ENCODE measurements at places on chromosomes 16 and 17.

GRCh38 chr17:62030264-62030663, 34.8 kb downstream of the MED13 start:
- DNase-seq: no peak

GRCh38 chr17:32654324-32654723, 167.5 kb downstream of the CDK5R1 start:
- DNase-seq: no peak

DNA sequence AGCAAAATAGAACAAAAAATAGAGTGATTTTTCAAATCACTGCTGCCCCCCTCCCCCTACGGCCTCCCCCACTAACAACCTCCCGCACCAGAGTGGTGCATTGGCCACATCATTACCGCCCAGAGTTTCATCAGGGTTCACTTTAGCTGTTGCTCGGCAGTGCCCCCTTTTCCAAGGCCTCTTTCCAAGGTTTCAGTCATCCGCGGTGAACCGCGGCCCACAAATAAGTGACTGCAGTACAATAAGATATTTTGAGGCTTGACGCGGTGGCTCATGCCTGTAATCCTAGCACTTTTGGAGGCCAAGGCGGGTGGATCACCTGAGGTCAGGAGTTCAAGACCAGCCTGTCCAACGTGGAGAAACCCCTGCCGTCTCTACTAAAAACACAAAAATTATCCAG, 180.0 kb downstream of the MAF start:
- DNase-seq: no peak

DNA sequence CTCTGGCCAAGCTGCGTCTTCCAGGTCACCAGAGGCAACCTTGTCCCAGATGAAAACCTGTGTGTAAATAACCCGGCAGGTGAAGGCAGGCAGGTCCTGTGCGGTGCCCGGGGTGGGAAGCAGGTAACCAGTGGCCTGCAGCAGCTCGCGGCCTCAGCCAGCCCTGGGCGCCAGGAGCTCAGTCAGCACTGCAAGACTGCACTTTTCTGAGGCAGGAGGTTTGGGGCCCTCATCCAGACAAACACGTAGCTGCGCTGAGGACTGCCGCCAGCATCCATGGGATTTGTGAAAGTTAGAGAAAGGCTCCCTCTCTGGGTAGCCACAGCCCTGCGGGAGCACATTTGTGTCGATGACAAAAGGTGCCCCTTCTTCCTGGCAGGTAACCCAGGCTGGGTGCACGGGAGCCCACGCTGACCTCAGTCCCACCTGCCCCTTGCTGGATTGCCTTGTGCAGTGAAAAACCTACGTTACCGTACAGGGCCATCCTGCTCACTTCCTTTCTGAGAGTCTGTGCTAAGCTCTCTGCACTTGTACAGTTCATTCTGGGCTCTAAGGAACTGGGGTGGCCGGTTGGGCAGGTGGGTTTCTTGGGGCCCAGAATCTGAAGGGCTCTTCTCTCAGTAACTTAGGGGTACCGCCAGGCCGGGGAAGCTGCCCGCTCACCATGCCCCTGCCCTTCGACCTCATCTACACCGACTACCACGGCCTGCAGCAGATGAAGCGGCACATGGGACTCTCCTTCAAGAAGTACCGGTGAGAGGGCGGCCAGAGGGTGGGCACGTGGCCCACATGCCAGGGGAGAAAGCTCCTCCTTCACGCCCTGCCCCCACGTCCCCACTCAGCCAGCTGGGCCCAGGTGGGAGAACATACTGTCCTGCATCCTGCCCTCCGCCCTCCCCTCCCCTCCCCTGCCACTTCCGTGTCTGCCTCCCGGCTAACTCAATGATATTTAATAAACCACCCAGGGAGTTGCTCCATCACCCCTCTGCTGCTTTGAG, 56.4 kb downstream of the MGAT5B start:
- DNase-seq: no peak

- DNase-seq: no peak
Observed at GRCh38 chr17:48542114-48542656, 2.7 kb downstream of the HOXB2 start.

DNA sequence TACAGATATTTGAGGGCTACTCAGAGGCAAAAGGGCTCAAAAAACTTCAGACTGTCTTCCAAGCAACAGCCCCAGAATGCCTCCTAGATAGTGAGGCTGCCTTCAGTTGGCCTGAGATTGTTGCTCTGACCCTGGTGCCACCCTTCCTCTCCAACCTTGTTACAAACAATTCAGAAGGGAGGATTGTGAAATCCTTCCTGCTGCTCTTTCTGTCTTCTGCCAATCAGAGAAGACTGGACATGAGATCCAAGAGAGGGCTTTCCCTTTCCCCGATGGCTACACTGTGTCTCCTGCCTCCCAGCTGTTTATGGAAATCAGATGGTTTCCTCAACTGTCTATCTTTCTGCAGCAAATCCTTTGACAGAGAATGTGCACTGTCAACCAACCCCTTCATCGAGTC, 419.9 kb downstream of the CDH13 start:
- DNase-seq: no peak

Measured in astrocyte of the spinal cord (primary cell).